ENCODE measurements at places on chromosomes 7 and 10.

- no peak for DNase-seq
Measured at GRCh38 chr7:98225913-98226614, 14.8 kb downstream of the BHLHA15 start.

GRCh38 chr7:130319541-130319940 is 25.1 kb upstream of the CPA5 start:
- no peak for DNase-seq

GRCh38 chr10:73591935-73592699 is 975 bp upstream of the USP54 start:
- DNase-seq: peak; percentile 10

DNA sequence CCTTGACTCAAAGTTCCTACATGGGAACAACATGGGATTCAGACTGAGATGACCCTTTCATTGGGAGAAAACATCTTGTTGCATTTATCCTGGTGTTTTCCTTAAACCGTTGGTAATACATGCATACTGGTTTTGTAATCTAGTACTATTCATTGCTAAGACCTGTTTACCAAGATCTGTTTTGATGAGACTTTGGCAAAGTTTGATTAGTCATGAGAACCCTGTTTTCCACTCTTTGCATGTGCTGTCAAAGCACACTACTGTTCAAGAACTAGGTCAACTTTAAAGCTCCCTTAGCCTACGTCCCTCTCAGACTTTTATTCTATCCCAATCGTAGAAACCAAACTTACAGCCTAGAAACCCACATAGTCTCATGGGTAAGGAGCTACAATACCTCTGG is 650.9 kb downstream of the GATA3 start:
- no peak for DNase-seq

DNA sequence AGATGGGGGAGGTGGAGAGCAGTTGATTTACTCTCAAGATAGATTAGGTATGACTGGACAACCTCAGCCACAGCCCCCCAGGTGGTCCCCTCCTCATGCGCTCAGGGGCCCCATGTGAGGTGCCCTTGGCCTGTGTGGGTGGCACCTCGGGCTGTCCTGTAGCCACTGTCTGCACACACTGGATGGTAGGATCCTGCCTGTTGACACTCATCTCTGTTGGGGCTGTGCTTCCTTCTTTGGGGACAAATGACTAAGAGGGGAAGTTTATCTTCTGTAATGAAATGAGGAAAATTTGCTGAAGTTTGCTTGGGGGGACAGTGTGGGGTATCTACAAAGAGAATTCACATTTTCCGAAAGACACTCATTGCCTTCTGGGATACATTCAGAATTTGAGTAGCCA is 53.6 kb upstream of the ANTXRL start:
- DNase-seq: no peak

DNA sequence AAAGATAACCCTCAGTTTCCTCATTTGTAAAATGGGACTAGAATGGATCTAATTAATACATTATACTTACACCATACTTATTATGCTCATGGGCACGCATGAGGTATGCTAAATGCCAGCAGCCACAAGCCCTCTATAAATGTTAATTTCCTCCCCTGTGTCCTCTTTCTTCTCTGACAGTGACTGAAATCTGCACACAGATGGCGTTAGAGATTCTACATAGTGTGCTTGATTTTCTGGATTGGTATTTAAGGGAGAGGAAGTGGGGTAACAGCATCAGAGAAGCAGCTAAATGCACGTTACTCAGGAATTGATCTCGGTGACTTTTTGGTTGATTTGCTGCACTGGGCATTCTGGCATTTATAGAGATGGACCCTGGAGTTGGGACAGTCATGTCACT is 568.5 kb downstream of the CALN1 start:
- peak; percentile 76 for DNase-seq

- no peak for DNase-seq
Measured at GRCh38 chr7:44159824-44160630, 18.9 kb upstream of the MYL7 start.

GRCh38 chr7:15648461-15648961 is 38.0 kb downstream of the MEOX2 start:
- DNase-seq: no peak

DNA sequence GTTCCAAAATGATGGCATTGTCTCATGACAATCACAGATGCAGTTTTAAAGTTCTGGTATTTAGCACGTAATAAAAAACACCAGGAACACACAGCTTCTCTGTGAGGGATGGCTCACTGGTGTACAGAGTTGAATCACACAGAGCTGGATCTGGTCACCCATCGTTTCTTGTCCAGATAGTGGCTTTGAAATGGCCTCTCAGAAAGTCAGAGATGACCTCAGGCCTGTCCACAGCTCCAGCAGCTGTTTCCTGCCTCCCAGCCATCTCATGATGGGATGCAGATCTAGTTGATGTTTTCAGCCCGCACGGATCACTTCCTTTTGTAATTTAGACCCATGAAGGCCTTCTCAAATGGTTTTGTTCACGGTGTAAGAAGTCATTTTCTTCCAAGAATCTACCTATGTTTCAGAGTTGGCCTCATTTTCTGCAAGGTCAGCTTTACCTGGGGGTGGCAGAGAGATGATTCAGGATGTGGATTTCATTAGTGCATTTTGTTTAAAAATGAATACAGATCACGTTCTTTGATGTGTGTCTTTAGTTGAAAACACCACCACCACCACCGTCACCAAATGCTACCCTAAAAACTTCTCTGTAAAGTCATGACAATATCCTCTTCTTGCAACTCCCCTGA is 166.2 kb downstream of the SNX10 start:
- no peak for DNase-seq
